Left renal cortex interstitium (tissue), 4 donors: ENCODE measurements at places on chromosomes 12 and 14.

GRCh38 chr14:86935241-86935885 is 1057.6 kb downstream of the GALC start:
- DNase-seq: no peak

- no peak for DNase-seq
Observed at GRCh38 chr14:55297611-55298499, 26.6 kb downstream of the FBXO34 start.

- no peak for DNase-seq
Observed at GRCh38 chr14:103143506-103143905, 20.2 kb downstream of the TNFAIP2 start.

GRCh38 chr14:88937706-88938105 is 113.3 kb downstream of the TTC8 start:
- no peak for DNase-seq

DNA sequence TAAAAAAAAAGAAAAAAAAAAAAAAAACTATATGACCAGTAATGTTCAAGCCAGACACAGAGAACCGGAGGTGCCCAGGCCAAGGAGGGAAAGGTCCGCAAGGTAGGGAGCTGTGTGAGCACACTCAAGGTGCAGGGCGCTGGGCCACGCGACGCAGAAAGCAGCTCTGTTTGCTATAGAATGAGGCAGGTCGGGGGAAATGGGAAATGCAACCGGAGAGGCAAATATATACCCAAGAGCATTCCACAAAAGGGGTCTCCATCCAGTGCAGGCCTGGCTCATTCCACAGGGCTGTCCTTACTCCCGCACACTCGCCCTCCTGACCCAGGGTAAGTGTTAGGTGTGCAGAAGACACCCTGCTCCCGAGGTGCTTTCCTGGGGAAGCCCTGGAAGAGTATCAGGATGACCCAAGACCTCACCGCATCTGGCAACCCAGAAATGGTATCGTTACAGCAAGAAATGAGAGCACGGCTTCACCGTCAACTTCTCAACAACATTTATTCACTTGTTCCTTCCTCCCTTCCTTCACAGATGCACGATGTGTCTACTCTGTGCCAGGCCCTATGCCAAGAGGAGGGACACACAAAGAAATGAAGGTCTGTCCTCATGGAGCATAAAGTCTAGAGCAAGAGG is 86.4 kb downstream of the BCL11B start:
- no peak for DNase-seq

DNA sequence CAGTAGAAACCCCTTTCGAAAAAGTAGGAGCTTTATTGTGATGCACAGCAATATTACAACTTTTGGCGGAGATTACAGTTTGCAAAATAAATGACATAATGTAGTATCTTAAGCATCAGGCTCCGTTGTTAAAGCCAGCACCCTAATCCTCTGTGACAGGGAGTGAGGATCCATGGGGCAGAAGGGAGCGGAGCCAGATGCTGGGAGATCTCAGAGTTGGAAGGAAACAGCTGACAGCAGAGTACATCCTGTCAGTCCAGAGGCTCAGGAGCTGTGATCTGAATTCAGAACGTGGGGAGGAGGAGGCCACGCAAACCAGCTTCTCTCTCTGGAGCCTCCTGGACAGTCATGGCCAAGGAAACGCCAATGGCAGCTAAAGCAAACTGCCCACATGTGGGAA is 55.7 kb downstream of the TMTC1 start:
- no peak for DNase-seq

- DNase-seq: no peak
Observed at GRCh38 chr12:17097674-17098073, 491.7 kb upstream of the LMO3 start.

DNA sequence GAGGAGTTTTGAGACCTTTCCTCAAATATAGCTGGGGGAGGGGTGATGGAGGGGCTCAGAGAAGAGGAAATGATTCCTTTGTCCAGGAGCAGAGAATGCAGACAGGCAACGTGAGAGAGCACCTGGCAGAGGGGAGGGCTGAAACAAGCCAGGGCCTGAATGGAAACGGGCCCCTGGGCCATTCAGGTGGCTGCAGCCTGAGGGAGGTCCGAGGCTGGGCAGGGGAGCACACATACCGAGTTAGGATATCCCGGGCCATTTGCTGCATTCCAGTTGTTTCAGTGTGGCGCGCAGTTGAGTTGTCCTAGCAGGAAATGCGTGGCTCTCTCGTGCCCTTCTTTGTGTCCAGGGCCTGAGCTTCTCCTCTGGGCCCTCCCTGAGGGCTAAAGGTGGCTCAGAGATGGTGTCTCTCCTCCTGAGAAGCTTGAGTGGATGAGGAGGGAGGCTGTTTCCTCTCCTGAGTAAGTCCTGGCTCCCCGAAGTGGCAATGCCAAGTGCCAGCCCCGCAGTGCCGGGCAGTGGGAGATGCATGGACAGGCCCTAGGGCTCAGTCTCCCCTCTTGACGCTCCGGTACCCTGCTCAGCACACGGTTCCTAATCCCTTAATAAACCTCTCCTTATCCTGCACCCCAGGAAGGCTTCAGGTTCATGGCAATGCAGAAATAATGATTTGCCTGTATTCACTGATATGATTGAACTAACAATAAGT is 85.5 kb upstream of the VRK1 start:
- DNase-seq: no peak

DNA sequence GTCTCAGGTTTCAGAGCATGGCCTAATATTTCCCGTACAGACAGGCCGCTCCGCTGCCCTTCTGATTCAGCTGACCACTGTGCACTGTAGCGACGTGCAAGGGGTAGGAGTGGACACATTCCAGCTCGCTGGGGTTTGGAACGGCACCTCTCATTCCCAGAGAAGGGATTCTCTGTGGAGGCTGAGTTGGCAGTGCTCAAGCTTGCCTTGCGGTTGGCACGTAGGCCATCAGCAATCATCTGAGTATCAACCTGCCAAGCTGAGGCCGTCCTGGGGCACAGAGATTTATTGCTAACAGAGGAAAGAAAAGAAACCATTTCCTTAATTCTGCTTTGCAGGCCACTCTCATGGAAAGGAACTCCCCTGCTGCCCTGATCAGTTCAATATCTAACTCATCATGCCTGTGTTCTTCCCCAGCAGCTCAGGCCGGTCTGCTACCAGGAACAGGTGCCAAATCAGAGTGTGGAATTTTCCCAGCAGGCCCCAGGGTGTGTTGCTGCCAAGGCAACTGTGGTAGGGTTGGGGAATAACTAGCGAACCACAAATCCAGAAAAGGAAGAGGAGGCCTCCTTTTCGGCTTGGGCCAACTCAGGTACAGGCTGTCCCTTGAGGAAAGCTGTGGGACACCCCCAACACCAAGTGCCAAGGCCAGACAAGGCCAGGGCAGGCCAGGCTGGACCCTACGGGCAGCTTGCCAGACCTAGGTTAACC is 92.5 kb downstream of the SSPN start:
- DNase-seq: no peak

DNA sequence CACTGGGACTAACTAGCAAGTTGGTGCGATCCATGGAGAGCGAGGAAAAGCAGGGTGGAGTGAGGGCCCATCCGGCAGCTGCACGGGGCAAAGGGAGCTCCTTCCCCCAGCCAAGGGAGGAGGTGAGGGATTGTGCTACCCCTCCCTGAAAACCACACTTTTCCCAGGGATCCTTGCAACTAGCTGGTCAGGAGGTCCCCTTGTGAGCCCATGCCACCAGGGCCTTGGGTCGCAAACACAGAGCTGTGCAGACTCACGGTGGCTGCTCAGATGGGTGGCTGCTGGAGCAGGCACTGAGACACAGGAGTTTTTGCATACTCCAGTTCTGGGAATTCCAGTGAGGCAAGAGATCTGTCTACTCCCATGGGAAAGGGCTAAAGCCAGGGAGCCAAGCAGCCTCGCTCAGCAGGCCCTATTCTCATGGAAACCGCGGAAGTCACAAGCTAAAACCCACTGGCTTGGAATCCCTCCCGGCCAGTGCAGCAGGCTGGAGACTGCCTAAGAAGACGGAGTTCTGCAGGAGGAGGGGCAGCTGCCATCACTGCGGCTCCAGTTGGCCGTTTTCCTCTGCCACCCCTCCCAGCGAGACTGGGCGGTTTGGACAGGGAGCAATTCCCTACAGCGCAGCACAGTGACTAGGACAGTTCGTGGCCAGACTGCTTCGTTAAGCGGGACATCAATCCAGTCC is 10.9 kb upstream of the ZNF705A start:
- DNase-seq: peak; percentile 34

DNA sequence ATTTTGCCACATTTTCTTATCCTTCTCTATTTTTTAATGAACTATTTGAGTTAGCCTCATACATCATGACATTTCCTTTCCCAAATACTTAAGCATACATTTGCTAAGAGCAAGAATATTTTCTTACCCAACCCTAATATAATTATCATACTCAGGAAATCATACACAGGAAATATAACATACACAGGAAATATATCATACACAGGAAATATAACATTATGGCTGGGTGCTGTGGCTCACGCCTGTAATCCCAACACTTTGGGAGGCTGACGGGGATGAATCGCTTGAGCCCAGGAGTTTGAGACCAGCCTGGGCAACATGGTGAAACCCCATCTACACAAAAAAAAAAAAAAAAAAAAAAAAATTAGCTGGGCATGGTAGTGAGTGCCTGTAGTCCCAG is 4.9 kb downstream of the NCKAP1L start:
- no peak for DNase-seq

DNA sequence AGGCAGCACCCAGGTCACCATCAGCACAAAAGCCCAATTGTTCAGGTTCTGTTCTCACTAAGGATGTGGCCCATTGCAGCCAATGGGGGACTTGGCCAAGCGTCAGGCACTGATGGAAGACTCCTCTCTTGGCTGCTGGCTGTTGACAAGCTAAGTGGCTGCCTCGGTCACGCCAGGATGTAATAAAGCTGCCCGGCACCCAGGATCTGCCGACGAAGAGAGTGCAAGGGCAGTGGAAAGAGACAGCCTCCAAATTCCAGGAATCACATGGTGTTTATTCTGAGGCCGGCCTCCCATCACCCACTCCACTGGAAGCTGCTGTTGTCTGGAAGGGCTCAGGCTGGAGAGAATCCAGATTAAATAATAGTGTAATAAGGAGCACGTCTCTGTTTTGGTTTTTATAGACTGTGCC is 451.8 kb upstream of the TBX3 start:
- no peak for DNase-seq

DNA sequence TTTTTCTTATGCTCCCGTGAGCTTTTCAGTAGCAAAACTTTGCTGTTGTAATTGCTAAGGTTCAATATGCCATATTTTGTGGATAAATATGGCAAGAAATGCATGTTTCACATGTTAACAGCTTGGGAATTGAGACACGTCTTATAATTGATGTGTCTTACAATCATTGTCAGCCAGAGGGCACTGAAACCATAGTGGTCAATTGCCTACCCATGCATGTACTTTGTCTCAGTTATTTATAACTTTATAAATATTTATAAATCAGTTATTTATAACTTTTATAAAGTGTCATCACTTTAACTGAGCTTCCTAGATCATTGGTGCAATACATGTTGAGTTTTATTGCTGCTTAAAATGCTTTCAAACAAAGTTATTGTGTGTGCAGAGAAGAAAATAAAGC is 82.0 kb downstream of the CATSPERB start:
- no peak for DNase-seq

- no peak for DNase-seq
Observed at GRCh38 chr14:61202124-61202523, 79.0 kb downstream of the TMEM30B start.

GRCh38 chr14:20001863-20002262 is at the start of gene OR4Q2:
TSS of gene OR4Q2 (plus strand) at chr14:20002163.
- DNase-seq: no peak

- DNase-seq: no peak
Observed at GRCh38 chr14:21874946-21875345, 201.3 kb upstream of the OR4E1 start.
